Diencephalon (tissue), 1 donor: ENCODE measurements at places on chromosomes 2 and 18. TPM values are rescaled to one million over a fixed set of nuclear protein-coding genes. Genes with fewer than 3 reads are reported as not detected.

Gene HNMT
- total RNA-seq = 43.6 TPM

Gene DLGAP1
- total RNA-seq = 47.3 TPM

Gene ZSWIM2
- total RNA-seq = 0.23 TPM

Gene SPDYA
- 1.2 TPM for total RNA-seq

Gene CHRNA1
- not detected for total RNA-seq
